ENCODE measurements at places on chromosomes 3 and 15. TPM values are rescaled to one million over a fixed set of nuclear protein-coding genes. Genes with fewer than 3 reads are reported as not detected.

SAMMSON gene
- total RNA-seq, result not detected

CDC25A gene
- 29.0 TPM for total RNA-seq

LRRC49 gene
- 11.0 TPM for total RNA-seq

LXN gene
- total RNA-seq, result 7.8 TPM

PLSCR5 gene
- total RNA-seq, result not detected

FNDC3B gene
- 52.3 TPM for total RNA-seq

ITGA11 gene
- total RNA-seq, result not detected

ZPLD1 gene
- total RNA-seq, result 0.46 TPM
